H7 (cell line): ENCODE measurements at places on chromosomes 12 and 14.

DNA sequence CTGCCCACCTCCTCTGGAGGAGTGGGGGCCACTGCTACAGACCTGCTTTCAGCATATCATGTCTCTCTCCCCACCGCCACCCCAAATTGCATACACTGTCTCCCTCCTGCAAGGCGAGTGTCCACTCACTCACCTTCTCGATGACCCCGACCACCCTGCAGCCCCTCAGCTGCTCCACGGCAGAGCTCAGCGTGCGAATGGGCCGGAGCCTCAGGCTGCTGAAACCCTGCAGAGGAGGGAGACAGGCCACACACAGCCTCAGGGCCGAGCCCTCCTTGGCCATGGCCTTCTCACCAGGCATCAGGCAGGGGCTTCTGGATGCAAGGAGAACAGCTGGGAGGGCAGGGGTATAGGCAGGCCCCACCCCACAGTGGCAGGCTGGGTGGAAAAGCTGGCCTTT, 4.7 kb downstream of the RPS6KL1 start:
- DNase-seq, result no peak

DNA sequence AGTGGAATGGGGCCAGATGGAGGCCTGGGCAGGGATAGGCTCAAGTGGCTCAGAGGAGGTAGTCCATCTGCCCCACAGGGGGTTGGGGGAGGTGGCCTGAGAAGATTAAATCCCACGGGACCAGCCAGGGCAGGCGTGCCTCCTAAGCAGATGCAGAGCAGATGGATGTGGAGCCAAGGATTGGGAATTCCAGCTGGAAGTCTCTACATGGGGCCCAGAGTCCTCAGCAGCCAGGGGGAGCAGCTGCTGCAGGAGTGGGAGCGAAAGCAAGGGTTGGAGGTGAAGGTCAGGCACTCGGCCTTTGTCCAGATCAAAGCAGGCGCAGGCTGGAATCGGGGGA, 42.4 kb upstream of the VRK1 start:
- peak; percentile 69 for DNase-seq

- peak; percentile 3 for DNase-seq
Observed at GRCh38 chr12:41333974-41334373, 145.9 kb downstream of the PDZRN4 start.

- DNase-seq, result no peak
Observed at GRCh38 chr12:104006929-104007328, 41.3 kb downstream of the TDG start.

GRCh38 chr12:49298160-49298559, 3.2 kb downstream of the PRPH start:
- no peak for DNase-seq

GRCh38 chr12:64891629-64892028, 67.2 kb downstream of the TBC1D30 start:
- DNase-seq, result peak; percentile 17

GRCh38 chr14:51520087-51520486, 131.6 kb upstream of the FRMD6 start:
- no peak for DNase-seq

DNA sequence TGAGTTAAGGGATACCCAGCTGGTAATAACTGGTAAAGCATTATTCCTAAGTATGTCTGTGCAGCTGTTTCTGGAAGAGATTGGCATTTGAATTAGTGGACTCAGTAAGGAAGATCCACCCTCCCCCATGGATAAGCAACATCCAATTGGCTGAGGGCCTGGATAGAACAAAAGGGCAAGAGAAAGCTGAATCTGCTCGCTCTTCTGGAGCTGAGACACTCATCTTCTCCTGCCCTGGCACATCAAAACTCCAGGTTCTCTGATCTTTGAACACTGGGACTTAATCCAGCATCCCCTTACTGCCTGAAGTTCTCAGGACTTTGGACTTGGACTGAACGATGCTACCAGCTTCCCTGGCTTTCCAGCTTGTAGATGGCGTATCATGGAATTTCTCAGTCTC, 63.1 kb upstream of the CNOT2 start:
- no peak for DNase-seq

DNA sequence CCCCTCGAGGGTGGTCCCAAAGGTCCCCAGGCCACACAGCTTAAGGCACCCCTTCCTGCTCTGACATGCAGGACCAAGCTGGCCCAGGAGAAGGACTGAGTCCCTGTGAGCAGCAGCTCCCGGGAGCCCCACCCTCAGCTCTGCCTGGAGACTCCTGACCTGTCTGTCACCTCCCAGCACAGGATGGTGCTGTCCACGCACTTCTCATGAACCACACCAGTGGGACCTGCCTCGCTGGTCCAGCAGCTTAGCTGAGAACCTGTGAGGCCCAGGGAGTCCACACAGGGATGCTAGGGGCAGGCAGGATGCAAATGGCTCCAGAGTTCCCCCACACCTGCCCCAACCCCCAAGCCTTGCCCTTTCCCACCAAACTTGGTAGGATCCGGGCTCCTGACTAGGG, 27.7 kb downstream of the CCDC85C start:
- DNase-seq, result no peak

DNA sequence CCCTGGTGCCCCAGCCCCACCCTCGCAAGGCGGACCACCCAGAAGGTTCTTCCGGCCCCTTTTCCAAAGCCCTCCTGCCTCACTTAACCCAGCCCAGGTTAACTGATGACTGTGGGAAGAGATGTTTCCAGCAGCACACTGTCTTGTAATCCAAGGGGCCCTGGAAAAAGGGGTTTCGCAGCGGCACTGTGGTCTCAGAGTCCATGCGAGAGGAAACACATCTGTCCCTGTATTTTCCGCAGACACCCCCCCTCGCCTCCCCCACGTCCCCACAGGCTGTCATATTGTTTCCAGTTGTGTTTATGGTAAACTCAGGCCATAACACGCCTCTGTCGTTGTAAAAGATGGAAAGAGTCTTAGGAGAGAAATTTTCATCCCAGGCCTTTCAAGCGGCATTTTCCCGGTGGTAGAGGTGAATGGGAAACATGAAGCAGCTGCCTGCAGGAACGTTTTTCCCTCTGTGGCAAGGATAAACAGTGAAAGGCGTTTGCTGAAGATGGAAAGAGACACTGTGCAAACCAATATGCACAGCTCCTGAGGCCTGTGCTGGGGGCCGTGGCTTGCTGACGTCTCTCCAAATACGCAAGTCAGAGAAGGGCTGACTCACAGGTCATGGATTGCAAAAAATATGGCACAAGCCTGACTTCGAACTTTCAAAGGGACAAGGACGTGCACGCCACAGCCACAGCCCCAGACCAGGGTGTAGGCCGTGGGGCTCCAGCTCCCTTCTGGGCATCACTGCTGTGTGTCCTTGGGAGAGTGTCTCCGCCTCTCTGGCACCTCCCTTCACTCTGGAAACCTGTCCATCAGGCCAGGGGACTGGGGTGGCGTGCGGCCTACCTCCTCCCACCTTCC, 22.5 kb upstream of the FZD10 start:
- DNase-seq, result no peak

- no peak for DNase-seq
Observed at GRCh38 chr12:29682088-29682487, 101.7 kb downstream of the TMTC1 start.

DNA sequence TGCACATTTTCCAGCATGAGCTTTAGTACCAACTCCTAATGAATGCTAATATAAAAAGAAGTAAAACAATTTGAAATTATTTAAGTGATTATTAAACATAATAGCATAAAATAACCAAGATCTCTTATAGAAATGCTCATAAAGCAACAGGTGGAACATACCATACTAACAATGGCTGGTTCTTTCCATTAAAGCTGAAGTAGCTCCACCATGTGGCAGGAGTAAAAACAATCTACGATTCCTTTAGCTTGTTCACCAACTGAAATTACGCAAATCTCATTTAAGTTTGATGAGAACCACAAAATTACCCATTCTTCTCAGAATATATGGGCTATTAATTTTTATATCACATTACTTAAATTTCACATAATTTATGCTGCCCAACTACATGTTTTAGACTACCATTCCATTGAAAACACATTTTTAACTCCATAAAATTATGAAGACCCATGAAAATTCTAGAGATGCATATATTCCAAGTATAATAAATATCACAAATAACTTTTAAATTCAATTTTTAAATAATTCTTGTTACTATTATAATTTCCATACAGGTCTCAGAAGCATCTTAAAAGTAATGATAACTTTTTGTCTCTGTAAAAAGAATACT, 213.6 kb downstream of the DAD1 start:
- peak; percentile 31 for DNase-seq

DNA sequence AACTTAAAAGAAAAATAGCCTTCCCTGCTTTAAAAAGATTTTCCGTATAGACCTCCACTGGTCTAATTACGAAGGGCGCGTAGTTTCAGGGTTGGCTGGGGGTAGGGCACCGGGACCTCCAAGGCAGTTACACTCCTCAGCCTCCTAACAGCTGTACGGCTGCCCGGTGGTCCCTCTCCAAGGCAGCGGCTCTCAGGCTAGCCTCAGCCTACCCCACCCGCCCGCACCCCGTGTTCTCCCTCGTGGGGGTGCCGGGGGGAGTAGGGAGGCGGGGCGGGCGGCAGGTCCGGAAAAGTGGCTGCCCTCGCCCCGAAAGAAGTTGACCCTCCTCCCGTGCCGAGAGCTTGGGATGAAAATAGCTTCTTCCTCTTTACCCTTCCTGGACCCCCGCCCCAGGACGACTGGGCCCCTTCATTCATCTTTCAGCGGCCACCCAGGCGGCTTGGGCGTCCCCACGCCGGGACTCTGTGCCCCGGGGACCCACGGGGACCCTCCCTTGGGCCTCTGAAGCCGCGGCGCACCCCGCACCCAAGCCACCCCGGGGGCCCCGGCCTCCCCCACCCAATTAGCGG, 991 bp upstream of the RCOR1 start:
- peak; percentile 81 for DNase-seq

GRCh38 chr12:79690142-79690637, 574 bp downstream of the PAWR start:
- DNase-seq, result no peak

DNA sequence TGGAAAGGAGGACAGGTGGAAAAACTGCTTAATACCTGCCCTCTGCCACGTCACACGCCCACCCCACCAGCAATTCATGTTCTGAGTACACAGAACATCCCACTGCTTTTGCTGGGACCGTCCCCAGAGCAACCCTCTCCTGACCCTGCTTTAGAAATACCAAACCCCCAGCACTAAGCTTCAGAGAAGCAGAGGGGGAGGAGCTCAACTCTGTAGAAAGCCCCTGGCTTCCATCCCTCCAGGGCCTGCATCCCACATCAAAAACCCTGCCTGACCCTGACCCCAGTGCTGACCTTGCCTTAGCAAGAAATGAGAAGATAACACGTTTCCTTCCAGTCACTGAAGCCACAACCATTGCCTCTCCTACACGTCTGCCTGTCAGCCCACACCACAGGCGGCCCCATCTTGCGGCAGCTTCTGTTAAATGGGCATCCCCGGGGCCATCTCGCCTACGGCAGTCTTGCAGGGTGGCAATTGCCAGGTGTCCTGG, 19.7 kb downstream of the VDR start:
- no peak for DNase-seq

GRCh38 chr14:23121361-23121771, 2.3 kb upstream of the CEBPE start:
- peak; percentile 70 for DNase-seq

GRCh38 chr12:100643246-100643645, 69.8 kb downstream of the GAS2L3 start:
- no peak for DNase-seq

GRCh38 chr12:48795550-48796455, 6.9 kb upstream of the ADCY6 start:
- peak; percentile 92 for DNase-seq
